ENCODE measurements at places on chromosomes 6 and 20.

DNA sequence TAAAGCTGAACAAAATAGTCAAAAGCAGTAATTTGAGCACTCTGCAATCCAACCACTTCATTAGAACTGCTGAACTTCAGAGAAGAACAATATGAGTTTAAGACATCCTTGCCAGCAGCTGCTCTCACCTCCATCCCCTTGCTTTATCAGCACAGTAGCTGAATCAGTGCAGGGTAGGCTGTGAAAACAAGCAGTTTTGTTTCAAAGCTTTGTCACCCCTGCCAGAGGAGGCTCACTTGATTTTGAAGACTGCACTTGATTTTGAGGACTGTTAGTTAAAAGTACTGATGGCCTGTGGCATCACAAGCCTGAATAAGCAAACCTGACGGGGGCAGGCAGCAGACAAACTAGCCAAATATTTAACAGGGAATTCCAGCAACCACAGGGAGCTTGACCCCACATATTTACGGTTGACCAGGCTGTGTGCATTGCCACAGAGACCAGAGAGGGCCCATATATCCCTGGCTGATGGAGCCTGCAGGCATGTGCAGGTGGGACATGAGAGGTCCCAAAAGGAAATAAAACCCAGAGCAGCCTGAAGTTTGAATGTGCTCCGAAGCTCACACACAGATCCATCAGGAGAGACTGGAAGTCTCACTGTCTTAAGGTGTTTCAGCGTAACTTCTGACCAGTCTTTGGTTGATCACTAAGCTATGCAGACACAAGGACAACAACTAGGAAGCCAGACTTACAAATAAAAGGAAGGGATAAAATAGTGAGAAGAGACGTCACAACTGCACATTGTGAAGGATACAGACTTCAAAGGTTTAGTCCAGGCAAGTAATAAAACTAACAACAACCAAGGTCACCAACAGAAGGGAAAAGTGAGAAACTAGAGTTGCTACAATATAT, 97.4 kb downstream of the PDSS2 start:
- DNase-seq, result no peak

DNA sequence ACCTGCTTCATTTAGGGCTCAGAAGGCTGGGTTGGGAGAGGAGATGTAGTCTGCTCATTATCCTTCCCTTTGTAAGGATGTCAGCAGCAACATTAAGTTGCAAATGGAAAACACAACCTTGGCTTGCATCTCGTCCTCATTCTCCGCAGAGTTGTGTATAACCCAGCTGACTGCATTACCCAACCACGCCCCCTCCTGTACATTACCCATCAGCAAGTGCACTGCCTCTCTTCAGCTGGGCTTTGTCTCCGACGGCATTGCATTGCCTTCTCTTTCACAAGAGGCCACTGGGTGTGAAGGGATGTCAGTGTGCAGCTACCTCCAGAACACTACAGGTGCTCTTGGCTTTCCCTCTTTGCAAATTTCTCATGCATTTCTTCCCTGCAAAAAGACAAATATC, 128.7 kb upstream of the TSHZ2 start:
- no peak for DNase-seq

- no peak for DNase-seq
These were observed 244.1 kb downstream of the PTPRK start for GRCh38 chr6:128276311-128276710.

GRCh38 chr20:57480444-57481160, 44.3 kb downstream of the CTCFL start:
- no peak for DNase-seq

- DNase-seq, result no peak
These were observed 135.8 kb upstream of the PRSS16 start for GRCh38 chr6:27111743-27112142.

- no peak for DNase-seq
These were observed 4.6 kb downstream of the SGK2 start for GRCh38 chr20:43563429-43563828.

DNA sequence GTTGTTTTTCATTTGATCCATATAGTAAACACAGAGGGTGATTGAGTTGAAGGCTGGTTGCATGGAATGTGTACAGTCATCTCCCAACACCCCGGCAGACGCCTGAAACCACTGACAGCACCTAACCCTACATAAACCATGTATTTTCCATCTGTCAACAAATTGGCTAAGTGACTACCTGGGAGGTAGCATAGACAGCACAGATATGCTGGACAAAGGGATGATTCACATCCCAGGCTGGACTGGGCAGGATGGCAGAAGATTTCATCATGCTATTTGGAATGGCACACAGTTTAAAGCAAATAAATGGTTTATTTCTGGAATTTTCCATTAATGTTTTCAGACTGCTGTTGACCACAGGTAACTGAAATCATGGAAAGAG, 4.4 kb upstream of the VIP start:
- DNase-seq, result no peak

- DNase-seq, result no peak
These were observed 101.3 kb downstream of the RTN4IP1 start for GRCh38 chr6:106527979-106528378.

- no peak for DNase-seq
These were observed 441.4 kb upstream of the SULF2 start for GRCh38 chr20:48226642-48227041.

DNA sequence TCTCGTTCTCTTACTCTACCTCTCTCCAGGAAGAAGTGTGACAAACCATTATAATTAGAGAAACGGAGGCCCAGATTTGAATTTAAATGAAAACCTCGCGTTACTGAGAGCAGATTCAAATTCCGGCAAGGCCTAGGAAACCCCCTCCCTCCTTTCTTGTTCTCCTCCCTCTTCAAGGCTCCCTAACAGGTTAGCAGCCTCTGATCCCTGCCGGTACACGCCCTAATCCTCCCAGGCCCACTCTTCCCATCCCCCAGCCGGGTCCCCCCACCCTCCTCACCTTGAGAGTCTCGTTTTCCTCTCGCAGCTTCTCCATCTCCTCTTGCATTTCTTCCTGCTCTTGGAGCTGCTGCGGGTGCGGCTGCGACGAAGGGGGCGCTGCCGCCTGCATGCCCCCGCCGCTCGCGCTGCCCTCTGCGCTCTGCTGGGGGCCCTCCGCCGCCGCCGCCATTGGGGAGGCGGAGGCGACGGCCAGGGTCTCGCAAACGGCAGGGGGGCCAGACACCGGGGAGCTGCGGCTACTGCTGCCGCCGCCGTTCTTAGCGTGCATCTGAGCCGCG, 3.8 kb downstream of the MTCL3 start:
- DNase-seq, result no peak

GRCh38 chr20:63129991-63130657, 85.8 kb downstream of the YTHDF1 start:
- DNase-seq, result no peak

- DNase-seq, result no peak
These were observed 3.8 kb downstream of the BRPF3 start for GRCh38 chr6:36200154-36200891.

DNA sequence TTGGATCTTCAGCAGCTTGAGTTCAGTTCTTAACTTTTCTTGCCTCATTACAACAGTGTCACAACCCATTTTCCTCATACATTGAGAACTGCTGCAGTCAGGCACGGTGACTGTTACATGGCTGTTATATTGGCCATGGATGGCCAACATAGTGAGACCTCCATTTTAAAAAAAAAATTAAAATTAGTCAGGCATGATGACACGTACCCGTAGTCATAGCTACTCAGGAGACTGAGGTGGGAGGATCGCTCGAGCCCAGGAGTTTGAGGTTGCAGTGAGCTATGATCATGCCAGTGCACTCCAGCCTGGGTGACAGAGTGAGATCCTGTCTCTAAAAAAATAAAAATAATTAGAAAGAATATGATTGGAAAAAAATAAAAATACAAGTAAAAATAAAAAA, 9.9 kb upstream of the MMP24 start:
- DNase-seq, result no peak

DNA sequence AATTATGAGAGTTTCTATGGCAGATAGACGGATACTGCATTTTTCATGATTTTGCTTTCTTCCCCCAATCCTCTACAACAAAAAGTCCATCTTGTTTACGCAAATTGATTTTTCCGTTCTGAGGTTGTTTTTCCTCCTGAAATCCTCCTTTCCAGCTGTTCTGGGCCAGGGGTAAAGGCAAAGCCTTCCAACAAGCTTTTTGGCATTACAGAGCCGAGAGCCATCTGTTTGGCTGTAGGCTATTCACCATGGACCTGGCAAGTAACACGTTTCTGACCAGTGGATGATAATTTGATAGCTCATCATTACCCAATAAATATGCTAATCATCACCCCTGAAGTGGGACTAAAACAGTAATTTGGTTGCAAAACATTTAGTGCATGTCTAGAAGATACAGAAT, 226.5 kb downstream of the CBLN4 start:
- DNase-seq, result no peak

DNA sequence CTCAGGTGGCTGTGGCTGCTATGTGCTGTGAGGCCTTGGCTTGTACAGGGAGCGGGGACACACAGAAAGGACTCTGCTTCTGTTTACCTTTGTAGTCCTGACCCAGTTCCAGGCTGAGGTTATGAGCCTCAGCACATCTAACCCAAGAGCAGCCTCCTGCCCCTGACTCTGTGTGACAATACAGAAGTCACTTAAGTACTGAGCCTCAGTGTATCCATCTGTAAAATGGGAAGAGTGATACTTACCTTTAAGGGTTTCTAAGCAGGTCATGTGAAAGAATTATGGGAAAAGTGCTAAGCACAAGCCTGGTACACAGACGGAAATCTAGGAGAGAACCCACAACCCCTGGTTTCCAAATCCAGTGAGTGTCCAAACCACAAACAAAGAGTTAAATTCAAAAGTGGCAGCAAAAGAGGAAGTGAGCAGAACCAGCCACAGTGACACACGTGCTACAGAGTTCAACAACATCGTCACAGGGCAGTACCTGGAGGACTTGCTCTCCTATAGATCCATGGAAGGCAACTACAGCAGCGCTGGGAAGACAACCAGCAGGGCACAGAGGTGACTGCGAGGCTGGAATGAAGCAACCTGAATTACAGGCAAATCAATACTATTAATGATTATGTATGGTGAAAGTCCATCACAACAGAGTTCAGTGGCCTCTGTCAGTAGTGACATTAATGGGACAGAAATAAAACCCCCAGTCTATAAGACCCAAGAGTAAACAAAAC, 12.5 kb downstream of the TRIM26 start:
- DNase-seq, result no peak

DNA sequence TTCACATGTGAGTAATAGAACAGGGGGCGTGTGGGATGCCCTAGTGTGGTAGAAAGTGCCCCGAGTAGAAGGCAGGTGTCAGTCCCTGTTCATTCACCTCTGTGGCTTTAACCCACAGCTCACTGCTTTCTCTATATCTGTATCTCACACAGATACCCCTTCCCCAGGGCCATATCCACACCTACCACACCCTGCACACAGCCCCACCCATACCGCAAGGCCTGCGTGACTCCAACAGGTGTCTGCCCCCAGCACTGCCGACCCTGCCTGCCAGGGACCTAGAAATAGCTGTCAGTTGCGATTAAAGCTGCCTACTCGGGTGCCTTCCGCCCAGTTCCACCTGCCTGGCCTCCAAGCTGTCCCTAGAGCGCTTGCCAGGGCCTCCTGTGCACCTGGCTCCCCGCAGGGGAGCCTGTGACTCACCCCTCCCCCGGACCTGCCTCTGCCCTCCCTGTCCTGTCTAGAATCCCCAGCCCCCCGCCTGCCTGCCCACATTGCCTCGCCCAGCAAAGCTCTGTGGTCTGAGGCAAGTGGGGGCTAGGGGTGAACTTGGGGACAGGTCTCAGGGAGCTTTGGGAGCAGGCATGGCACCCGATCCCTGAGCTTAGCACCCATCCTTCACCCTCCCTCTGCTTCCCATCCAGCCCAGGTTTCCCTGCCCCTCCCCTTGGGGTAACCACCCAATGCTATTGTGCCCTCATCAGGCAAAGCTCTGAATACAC, 38.3 kb upstream of the ID1 start:
- peak; percentile 66 for DNase-seq

- no peak for DNase-seq
These were observed 511.8 kb downstream of the LMBRD1 start for GRCh38 chr6:69285054-69285453.

DNA sequence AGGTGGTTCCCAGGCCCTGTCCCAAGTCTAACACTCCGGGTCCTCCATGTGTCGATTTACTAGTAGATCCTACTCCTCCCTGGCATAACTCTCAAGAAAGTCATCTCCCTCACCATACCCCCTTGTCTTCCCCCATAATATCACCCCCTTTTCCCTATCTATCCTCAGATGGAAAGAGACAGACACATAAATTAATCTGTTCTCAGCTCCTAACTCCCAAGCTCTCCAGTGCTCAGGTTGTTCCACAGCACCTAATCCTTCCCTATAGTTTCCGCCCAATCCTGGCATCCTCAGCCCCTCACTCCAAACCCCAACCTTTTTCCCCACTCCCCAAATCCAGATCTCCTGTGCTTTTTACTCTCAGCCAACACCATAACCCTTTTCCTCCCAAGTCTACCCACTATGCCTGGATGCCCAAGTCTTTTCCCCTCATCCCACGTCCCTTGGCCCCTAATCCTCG, 808 bp downstream of the ILRUN start:
- no peak for DNase-seq

- no peak for DNase-seq
These were observed 4.0 kb upstream of the WTAP start for GRCh38 chr6:159723259-159723658.

GRCh38 chr6:11139051-11139960, 27.8 kb upstream of the ERVFRD-1 start:
- no peak for DNase-seq

DNA sequence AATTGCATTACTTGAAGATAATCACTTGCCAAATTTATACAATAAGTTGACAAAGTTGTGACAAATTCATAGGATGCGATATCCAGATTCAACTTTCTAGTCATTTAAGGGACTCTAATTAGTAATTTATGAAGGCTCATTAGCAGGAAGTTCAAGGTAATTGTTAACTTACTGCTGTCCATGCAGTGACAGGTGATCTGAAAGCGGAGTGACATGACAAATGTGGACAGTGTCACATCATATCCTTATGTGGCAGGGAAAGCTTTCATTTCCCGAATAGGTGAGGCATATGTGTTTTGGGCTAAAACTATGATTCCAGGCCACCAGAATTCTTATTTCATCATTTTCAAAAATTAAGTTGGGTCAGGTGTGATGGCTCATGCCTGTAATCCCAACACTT, 115.9 kb upstream of the BMP2 start:
- no peak for DNase-seq

- no peak for DNase-seq
These were observed 41.0 kb downstream of the CYP24A1 start for GRCh38 chr20:54132612-54133433.

- no peak for DNase-seq
These were observed 134.0 kb upstream of the HCRTR2 start for GRCh38 chr6:55040102-55040848.

- no peak for DNase-seq
These were observed 196.6 kb downstream of the OTOR start for GRCh38 chr20:16944745-16945144.

- DNase-seq, result no peak
These were observed 12.4 kb upstream of the RNF24 start for GRCh38 chr20:4027590-4028265.

DNA sequence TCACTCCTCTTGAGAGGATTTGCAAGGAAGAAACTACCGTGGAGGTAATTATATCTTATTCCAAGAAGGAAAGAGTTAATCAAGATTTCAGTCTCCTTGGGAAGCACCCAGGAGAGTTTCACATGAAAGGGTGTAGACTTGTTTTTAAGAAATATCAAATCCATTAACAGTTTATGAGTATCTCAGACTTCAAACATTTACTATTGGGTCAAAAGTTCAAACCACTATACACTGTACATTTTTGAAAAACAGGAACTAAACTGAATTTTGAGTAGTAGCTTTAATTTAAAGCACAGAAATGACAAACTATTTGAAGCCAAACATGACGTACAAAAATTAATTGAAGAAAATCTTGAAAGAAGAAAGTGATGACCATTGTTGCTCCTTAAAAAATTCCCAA, 164.0 kb downstream of the FOXC1 start:
- DNase-seq, result no peak

- DNase-seq, result no peak
These were observed 13.9 kb downstream of the AFDN start for GRCh38 chr6:167840526-167841179.

All from NCI-H1417 treated with DMSO at 0.1 percent for 48 hours (cell line).